ENCODE measurements at places on chromosomes 1 and 21.

GRCh38 chr21:39150877-39151276 lies 32.4 kb downstream of the PSMG1 start:
- no peak overlapping the region for H3K27ac ChIP-seq
- no peaks in the 10 kb centered on the region for H3K27me3 ChIP-seq
- DNase-seq, result no peak

DNA sequence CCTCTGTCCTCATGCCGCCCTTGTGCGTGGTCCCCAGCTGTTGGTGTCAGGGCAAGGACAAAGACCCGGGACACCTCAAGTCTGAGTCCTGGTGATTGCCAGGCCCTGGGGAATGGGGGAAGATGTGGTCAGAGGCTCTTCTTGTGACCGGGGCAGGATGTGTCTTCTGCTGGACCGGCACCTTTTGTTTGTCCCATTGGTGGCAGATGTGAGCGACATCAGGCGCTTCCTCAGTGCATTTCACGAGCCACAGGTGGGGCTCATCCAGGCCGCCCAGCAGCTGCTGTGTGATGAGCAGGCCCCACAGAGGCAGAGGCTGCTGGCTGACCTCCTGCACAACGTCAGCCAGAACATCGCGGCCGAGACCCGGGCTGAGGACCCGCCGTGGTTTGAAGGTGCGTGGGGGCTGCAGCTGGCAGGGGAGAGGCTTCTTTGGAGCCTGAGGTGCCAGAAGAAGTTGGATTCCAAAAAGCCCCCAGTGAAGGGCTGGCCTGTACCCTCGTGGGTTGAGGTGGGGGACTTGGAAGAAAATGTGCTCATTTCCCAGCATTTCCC lies 8.4 kb downstream of the DFFB start:
- H3K4me1 ChIP-seq, result no peaks in the 10 kb centered on the region
- no peak for DNase-seq
- peaks cover 34% of the 10 kb centered on the region for H3K36me3 ChIP-seq
- H3K27me3 ChIP-seq, result no peaks in the 10 kb centered on the region

DNA sequence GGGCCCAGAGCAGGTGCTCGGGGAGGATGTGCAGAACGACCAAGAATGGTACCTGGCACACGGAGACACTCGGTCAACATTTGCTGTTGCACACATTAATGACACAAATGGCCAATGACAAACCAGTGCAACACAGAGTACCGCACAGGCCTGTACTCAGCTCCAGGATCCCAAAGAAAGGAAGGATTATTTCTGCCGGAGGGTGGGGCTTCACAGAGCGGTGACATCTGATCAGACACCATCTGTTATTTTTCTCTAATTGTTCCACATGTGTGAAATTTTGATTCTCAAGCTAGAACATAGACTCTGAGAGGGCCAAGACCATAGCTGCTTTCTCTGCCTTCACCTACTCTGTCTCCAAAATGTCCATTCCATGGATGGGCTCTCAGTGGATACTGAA lies 100.4 kb downstream of the MRPL37 start:
- no peak overlapping the region for H3K4me3 ChIP-seq
- DNase-seq, result no peak
- no peak overlapping the region for H3K27ac ChIP-seq

GRCh38 chr1:92291372-92291999 lies 7.3 kb downstream of the GLMN start:
- no peak for DNase-seq
- H3K4me3 ChIP-seq, result no peak overlapping the region
- no peaks in the 10 kb centered on the region for H3K27me3 ChIP-seq
- H3K4me1 ChIP-seq, result no peaks in the 10 kb centered on the region

DNA sequence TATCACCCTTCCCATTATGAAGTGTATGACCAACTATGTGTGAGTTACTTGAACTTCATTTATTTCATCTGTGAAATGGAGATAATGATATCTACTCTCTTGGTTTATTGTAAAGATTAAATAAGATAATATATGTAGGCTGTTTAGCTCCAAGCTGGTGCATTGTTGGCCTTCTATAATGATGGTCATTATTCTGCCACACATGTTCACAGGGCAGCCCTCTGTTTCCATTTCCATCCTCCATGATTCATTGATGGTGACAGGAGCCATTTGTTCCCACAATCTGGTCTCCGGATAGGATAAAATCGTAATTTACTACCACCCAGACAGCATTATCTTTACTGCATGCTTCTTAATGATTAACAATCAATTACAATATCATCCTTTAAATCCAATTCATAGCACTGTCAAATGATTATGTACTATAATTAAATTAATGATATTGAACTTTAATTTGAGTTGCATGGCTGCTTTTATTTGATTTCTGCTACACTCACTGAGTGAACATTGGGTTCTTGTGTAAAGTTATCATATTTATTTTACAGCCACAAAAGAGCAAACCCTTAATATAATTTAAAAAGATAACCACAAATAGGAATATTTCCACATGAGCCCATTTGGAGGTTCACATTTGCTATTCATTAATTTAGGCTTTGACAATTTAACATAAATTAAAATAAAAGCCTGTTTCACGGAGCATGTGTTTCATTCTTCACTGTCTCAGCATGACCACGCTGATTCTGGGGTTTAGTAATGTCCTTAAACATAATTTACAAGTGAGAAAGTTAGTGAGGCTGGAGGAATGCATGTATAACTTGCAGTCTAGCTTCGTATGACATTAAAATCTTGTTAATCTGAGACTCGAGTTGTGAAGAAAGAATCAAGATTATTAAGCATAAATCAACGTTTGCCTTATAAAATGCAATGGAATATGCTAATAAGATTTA lies 596.4 kb upstream of the ZRANB2 start:
- no peak overlapping the region for H3K4me3 ChIP-seq
- DNase-seq, result no peak
- H3K36me3 ChIP-seq, result no peaks in the 10 kb centered on the region
- no peak overlapping the region for H3K27ac ChIP-seq

GRCh38 chr21:44258056-44258725 lies 3.5 kb downstream of the DNMT3L start:
- H3K4me1 ChIP-seq, result no peaks in the 10 kb centered on the region
- DNase-seq, result no peak

DNA sequence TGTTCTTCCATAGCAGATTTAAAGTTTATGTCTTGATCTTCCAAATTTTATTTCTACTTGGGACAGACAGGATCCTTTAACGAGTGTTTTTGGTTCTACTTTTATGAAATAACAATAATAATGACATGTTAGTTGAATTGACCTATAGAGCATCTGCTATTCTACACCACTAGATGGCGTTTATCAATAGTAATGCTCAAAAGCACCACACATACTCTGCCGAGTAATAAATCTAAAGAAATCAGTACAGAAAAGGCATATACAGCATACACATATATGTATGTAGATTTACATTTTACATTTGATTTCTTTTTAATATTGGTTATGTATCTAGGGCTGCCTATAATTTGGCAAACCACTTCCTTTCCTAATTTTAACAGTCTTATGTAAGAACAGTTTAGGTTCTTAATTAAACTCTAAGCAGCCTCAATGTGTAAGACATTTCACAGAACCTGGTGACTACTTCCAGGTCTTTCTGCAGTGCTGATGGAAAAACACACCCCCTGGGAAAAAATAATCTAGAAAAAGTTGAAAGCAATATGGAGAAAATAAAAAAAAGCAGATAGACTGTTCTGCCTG lies 5.9 kb upstream of the SIPA1L2 start:
- H3K4me1 ChIP-seq, result peaks cover 2% of the 10 kb centered on the region
- H3K36me3 ChIP-seq, result no peaks in the 10 kb centered on the region
- no peak overlapping the region for H3K27ac ChIP-seq
- DNase-seq, result no peak
- no peaks in the 10 kb centered on the region for H3K27me3 ChIP-seq
- H3K4me3 ChIP-seq, result no peak overlapping the region

DNA sequence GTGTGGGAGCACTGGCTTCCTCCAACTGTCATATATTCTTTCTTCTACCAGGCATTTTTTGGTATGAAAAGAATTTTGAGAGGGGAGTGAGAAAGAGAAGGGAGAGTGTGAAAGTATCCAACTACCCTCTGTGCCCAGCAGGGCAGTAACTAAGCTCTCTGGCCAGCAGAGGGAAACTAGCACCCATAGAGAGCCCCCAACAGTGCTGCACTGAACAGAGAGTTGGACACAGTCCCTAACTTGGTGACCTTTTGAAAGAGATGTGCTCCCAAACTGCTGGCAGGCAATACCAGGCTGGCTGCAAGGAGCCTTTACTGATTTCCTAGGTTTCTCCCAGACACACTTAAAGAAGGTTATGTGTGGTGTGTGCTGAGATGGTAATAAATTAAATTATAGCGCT lies 118.8 kb upstream of the PBX1 start:
- no peak for DNase-seq
- H3K4me1 ChIP-seq, result no peaks in the 10 kb centered on the region
- no peaks in the 10 kb centered on the region for H3K36me3 ChIP-seq
- H3K4me3 ChIP-seq, result no peak overlapping the region

DNA sequence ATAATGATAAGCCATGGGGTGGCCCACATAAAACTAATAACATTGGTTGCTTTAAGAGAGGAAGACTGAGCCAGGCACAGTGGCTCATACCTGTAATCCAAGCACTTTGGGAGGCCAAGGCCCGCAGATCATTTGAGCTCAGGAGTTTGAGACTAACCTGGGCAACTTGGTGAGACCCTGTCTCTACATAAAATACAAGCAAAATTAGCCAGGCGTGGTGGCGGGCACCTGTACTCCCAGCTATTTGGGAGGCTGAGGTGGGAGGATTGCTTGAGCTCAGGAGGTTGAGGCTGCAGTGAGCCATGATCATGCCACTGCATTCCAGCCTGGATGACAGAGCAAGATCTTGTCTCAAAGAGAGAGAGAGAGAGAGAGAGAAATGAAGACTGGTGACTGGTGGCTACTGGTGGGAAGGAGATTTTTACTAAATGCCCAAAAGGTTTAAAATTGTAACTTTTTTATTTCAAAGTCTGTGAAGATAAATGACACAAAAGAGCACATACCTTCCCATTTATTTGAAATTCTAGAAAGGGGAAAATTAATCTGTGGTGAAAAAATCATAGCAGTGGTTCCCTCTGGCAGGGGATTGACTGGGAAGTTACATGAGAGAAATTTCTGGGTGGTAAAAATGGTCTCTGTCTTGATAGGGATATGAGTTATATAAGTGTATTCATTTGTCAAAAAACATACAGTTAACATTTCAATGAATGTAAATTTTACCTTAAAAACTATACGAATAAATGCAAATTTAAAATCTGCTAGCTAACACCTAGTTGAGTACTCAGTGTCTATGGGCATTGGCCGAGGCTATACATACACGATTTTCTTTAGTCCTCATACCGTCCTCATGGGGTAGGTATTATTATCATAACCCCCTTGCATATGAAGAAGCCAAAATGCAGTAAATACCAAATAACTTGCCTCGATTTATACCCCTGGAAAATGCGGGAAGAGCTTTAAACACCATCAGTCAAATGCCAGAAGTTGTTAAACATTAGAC lies 2.2 kb upstream of the NBPF1 start:
- H3K36me3 ChIP-seq, result peaks cover 4% of the 10 kb centered on the region
- peaks cover 18% of the 10 kb centered on the region for H3K4me1 ChIP-seq
- no peaks in the 10 kb centered on the region for H3K27me3 ChIP-seq
- no peak overlapping the region for H3K4me3 ChIP-seq

DNA sequence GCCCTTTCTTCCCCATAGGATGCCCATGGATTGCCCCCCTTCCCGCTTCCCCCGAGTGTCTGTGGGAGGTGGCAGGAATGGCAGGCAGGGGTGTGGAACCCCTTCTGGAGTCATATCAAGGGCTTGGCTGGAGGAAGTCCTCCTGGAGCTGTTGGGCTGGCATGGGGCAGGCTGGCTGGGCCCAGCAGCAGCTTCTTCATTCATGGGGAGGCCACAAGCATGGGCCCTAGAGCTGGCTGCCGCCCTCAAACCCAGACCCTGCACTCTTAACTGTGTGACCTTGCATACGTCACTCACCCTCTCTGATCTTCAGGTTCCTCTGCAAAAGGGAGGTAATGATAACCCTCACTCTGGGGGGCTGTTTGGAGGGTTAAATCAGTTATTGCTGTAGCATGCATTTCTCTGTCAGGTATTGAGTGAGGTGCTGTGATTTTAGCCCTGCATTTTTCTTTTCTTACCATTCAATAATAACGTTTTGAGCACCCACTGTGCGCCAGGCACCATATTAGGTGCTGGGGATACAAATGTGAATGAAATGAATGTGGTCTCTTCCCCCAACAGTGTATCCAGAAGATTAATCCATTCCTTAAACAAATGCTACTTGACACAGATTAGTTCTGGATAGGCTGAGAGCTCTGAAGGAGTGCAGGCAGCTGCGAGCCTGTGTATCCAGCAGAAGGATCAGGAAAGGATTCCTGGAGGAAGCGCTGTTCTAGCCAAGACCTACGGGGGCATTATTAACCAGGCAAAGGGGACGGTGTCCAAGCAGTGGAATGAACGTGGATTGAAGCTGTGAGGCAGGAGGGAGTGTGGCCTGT lies 9.3 kb downstream of the PCSK9 start:
- DNase-seq, result no peak
- no peaks in the 10 kb centered on the region for H3K36me3 ChIP-seq

GRCh38 chr1:87958716-87959115 lies 630.0 kb downstream of the LMO4 start:
- no peak overlapping the region for H3K4me3 ChIP-seq
- no peaks in the 10 kb centered on the region for H3K36me3 ChIP-seq
- H3K27ac ChIP-seq, result no peak overlapping the region

DNA sequence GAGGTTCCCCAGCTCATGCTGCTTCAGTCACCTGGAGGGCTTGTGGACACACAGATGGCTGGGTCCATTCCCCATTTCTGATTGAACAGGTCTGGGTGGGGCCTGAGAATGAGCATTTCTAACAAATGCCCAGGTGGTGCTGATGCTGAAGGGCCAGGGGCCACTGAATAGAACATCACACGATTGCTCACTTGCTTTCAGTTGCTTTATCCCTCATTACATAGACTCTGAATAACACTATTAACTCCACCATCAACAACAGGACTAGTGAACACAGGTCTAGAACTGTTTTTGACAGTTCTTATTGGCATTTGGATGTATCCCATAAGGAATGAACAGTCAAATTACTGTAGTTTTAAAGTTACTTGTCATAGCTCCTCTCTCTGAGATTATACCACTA lies 12.1 kb downstream of the TRAPPC10 start:
- H3K27me3 ChIP-seq, result no peaks in the 10 kb centered on the region
- no peak overlapping the region for H3K4me3 ChIP-seq
- peaks cover 27% of the 10 kb centered on the region for H3K4me1 ChIP-seq

DNA sequence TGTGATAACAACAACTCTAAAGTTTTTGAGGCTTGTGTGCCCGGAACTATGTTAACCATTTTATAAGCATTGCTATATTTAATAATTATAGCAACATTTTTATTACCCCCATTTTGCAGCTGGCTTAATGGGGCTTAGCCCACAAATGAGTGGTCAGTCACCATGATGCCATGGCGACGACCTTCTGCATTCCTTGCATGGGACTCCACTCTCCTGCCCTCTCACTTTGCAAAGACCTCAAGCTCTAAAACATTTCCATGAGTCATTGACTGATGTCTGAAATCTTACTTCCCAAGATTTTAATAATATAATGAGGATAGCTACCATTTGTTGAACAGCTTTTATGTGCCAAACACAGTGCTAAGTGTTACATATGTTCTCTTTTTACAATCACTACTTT lies 15.4 kb downstream of the NGF start:
- H3K4me3 ChIP-seq, result no peak overlapping the region
- H3K4me1 ChIP-seq, result no peaks in the 10 kb centered on the region
- H3K27me3 ChIP-seq, result no peaks in the 10 kb centered on the region
- DNase-seq, result no peak

GRCh38 chr1:227445746-227446145 lies 117.6 kb upstream of the ZNF678 start:
- H3K36me3 ChIP-seq, result no peaks in the 10 kb centered on the region
- no peaks in the 10 kb centered on the region for H3K4me1 ChIP-seq
- H3K27me3 ChIP-seq, result no peaks in the 10 kb centered on the region

GRCh38 chr21:39020751-39021477 lies 162.3 kb downstream of the PSMG1 start:
- H3K27ac ChIP-seq, result no peak overlapping the region
- no peaks in the 10 kb centered on the region for H3K36me3 ChIP-seq
- H3K4me1 ChIP-seq, result no peaks in the 10 kb centered on the region
- DNase-seq, result no peak

All from effector memory CD4-positive, alpha-beta T cell (primary cell).